ENCODE measurements at places on chromosomes 4 and X.

GRCh38 chr4:8850074-8850829, 21.4 kb downstream of the HMX1 start:
- no peak for DNase-seq

DNA sequence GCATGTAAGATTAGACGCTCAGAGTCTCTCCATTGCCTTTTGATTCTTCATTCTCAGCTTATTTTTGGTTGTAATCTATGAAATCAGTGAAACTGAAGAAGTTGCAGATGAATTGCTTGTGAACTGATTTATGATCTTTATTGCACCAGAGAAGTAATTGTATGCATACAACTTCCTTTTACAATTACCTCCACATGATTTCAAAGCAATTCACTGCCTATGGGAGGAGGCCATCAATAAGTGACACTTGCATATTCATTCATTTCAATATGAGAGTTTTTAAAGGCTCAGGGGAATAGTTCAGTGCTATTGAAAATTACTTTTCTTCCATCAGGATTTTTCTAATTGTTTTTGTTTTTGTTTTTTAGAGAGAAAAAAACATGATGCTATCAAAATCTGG, 222.3 kb downstream of the NKX6-1 start:
- no peak for DNase-seq

DNA sequence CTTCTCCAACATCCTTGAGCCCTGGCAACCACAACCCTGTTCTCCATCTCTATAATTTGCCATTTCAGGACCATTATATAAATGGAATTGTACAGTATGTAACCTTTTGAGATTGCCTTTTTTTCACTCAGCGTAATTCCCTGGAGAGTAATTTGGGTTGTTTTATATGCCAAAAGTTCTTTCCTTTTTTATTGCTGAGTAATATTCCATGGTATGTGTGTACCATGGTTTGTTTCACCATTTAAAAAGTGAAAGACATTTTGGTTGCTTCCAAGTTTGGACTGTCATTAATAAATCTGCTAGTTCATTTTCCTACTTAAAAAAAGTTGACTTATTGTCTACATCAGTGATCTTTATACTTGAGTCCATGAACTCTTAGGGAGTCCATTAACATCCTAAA, 33.0 kb upstream of the SMIM10 start:
- no peak for DNase-seq

DNA sequence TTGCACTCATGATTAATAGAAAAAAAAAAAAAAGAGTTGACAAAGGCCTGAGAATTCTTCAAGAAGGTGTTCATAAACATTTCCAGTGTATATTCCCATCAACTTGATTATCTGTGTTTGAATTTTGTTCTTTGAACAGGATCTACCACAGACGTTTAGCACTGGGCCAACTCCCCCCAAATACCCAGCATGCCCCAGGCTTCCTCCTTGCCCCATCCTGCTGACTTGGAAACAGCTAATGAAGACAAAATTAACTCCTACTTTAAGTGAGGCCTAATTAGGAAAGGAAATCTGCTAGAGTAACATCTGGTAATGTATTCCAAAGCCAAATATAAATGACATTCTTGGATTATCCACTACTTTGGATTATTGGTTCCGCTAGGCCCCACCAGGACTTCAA, 52.5 kb downstream of the PPARGC1A start:
- no peak for DNase-seq

GRCh38 chrX:70970482-70970995, 39.6 kb upstream of the SLC7A3 start:
- no peak for DNase-seq

DNA sequence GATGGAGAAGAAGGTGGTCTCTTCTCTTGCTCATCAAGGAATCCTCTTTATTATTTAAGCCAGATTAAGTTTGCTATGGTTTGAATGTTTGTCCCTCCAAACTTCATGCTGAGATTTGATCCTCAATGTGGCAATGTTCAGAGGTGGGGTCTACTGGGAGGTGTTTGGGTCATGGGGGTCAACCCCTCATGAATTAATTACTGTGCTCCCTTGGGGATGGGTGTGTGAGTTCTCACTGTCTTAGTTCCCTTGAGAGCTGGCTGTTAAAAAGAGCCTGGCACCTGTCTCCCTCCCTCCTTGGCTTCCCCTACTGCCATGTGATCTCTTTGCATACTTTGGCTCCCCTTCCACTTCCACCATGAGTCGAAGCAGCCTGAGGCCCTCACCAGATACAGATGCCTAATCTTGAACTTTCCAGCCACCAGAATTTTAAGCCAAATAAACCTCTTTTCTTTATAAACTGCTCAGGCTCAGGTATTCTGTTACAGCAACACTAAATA, 36.0 kb upstream of the CD38 start:
- DNase-seq: no peak

DNA sequence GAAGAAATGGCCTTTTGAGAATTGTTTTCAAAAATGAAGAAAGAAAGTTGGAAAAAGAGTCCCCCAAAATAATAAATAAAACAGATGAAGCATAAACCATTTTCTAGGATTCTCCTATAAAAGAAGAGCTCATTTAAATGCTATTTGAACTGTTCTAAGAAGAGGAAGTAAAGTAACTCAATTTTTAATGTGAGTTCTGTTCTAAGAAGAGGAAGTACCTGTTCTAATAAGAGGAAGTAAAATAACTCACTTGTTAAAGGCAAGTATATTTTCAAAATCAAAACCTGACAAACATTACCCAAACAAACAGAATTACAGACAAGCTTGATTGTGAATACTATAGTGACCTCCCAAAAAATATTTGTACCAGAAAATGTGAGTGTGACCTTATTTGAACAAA, 1326.3 kb downstream of the C4orf33 start:
- DNase-seq: no peak

DNA sequence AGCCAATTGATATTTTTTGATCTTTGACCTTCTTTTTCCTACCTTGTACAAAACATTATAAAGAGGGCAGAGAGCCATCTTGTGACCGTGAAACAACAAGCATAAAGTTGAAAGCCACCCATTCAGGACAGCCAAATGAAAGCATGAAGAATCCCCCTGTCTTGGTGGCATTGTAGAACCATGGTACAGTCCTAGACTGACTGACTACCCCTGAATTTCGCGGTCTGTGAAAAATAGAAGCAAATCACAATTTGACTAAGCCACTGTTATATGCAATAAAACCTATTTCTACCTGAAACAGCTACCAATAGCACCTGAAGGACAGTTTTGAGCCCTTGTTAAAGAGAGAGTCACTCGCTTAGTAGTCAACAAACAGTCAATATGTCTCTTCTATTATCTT, 527.4 kb downstream of the MID1IP1 start:
- DNase-seq: no peak

GRCh38 chrX:74449937-74450330, 28.6 kb downstream of the SLC16A2 start:
- no peak for DNase-seq

DNA sequence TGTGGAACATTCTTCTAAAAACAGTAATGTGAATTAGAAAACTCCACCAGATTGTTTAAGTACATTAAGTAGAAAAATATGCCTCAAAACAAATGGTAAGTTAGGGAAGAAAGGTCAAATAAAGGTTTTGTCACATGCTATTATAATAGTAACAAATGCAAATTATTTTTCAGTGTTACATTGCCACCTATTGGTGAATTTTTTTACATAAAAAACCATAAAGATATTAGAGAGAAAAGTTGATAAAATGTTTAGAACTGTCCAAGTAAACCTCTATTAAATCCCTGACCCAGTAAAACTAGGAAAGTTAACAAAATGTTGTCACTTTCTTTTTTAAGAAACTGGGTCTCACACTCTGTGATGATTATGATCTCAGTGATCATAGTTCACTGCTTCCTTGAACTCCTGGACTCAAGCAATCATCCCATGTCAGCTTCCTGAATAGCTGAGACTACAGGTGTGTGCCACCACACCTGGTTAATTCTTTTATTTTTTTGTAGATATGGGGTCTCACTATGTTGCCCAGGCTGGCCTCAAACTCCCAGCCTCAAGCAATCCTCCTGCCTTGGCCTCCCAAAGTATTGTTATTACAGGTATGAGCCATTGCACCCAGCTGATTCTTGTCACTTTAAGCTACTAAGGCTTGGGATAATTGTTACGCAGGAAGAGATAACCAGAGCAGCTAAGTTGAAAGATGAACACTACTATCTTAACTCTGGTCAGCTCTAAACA, 157.6 kb downstream of the ATRX start:
- no peak for DNase-seq

GRCh38 chr4:67460574-67460973, 84.7 kb downstream of the CENPC start:
- DNase-seq: no peak

DNA sequence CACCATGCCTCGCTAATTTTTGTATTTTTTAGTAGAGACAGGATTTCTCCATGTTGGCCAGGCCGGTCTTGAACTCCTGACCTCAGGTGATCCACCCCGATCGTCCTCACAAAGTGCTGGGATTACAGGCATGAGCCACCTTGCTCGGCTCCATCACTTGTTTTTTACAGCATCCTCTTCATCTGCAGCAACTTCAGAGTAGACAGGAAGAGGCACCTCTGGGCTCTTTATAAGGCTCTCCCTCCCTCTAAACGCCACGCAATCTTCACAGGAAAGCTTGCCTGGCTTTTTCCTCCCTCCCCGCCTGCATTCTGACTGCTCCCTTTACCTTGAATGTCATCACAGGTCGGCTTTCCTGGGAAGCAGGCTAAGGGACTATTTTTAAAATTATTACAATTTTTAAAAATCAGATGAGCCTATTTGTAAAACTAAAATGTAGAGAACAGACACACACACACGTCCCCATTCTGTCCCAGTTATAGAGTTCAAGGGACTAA, 111.5 kb upstream of the LDB2 start:
- no peak for DNase-seq

GRCh38 chrX:129427267-129427666, 96.0 kb downstream of the SMARCA1 start:
- no peak for DNase-seq

- DNase-seq: no peak
Measured at GRCh38 chrX:52363247-52363883, 5.5 kb upstream of the XAGE2 start.

GRCh38 chr4:7052313-7052712, 9.1 kb downstream of the TADA2B start:
- DNase-seq: no peak

DNA sequence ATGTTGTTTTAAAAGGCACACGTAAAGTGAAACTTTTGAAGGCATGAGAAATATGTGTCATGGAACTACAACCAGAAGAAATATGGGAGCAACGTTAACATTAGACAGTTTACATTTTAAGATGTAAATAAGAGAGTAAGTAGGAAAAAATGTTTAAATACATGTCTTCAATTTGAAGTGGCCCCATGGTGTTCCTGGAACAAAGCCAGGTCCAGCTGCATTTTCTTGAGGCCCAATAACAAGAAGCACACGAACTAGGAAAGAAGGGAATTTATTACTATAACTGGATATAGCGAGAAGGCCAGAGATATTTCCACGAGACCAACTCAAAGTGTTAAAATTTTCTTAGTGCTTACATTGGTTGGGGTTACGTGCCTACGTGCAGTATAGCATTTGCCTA, 458.1 kb downstream of the KCTD8 start:
- no peak for DNase-seq

DNA sequence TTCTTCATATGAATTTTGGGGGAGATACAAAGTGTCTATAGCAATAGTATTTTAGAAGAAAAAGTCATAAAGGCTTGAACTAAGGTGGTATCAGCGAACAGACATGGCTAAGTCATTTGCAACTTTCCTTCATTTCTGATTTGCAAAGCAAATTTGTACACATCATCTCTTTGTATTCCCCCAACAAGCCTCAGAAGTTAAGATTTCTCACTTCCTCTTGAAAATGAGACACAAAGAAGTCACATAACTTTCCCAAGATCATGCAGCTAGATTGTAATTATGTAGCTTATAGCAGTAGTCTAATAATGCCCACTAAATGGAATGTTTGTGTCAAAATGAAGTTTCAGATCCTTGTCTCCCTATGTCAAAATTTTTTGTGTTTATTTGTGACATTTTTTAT, 709.8 kb upstream of the HS3ST1 start:
- DNase-seq: no peak

GRCh38 chr4:54025582-54025981, 38.8 kb downstream of the CHIC2 start:
- no peak for DNase-seq

GRCh38 chr4:187887906-187888305, 107.7 kb upstream of the ZFP42 start:
- DNase-seq: no peak

GRCh38 chrX:1576201-1576992, 15.0 kb upstream of the AKAP17A start:
- no peak for DNase-seq

GRCh38 chrX:148540671-148541583, 40.5 kb downstream of the AFF2 start:
- no peak for DNase-seq

DNA sequence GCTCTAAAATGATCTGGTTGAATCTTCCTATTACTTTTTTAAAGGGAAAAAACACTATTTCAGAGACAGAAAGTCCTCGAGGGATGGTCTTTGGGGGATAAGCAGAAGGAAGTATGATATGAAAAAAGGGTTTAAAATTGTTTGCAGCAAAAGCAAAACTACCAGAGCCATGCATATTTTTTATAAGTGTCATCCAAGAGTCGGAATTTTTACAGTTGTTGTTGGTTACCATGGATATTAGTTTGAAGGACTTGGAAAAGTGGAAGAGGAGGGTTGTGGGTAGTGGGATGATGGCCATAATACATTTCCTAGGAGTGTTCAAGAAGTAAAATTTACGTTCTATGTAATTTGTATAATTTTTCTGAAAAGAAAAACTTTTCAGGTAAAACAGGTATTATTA, 134.4 kb downstream of the PCDH7 start:
- DNase-seq: no peak

DNA sequence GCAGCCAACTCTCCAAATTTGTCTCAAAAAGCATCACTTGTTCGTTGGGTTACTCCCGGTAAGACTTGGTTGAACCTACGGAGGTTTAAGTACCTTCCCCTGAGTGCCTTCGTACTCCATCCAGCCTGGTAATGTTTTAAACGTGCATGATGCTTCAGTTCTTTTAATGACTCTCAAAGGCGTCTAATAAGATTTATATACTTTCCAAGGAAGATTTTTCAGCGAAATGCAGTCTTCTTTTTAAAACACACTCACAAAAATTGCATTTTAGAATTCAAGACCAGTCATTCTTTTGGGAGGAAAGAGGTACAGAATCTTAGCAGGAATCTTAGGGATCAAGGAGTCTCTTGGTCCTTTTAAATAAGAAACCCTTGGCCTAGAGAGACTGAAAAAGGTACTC, 430 bp upstream of the TRPC3 start:
- DNase-seq: no peak

Measured in activated CD8-positive, alpha-beta memory T cell treated with anti-CD3 and anti-CD28 coated beads for 1 hour (primary cell).